T47D (cell line): ENCODE measurements at places on chromosomes 13 and 19.

DNA sequence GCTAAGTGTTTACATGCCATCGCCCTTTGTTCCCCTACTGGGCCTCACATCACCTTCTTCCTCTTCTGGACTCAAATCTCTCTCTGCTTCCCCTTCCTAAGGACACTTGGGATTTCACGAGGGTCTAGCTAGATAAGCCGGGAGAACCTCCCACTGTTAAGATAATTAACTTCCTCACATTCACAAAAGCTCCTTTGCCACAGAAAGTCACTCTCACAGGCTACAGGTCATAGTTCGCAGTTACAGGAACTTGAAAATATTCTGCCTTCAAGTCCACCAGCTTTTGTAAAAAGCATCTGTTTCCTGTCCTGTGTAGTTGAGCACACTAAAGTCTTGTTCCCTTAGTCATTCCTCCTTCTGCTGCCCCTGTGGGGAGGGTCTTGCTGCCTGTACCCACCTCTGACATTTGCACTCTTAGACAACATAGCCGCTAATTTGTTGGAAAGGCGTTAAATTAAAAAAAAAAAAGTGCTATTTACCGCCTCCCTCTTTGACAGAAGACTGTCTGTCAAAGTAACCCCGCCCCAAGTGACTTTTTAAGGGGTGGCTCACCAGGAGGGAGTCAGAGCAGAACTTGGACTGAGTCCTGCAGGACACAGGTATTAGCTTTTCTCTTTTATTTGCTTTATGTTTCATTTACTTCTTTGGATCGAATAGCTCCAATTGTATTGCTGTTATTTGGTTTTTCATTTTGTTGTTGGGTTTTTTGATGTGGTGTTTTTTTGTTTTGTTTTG lies 26.8 kb upstream of the CEACAM21 start:
- DNase-seq, result no peak

- DNase-seq, result no peak
Observed at GRCh38 chr13:104314926-104315535, 1248.8 kb upstream of the SLC10A2 start.

DNA sequence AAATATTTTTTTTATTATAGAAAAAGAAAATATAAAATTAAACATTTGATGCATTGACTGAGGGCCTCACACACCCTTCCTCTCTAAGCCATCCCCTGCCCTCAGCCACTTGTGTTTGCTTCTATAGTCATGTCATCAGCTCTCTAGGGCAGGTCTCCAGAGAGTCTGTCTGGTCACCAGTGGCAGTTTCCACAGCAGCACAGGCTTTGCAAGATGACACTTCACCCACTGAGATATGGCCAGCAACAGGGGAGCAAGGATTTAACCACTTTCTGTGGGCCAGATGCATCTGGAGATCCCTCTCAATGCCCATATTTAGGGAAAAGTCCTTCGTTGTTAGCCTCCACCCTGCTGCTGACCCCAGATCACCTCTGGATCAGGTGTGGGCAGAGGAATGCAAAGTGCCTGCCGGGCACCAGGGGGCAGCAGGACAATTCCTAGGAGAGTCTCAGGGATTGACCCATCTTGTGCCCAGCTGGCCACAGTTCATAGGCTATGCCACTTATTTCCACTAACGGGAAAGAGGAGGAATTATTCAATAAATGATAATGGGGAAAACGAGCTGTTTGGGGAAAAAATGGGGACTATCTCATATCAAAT lies 4.8 kb downstream of the ABCC4 start:
- DNase-seq, result peak; percentile 53

DNA sequence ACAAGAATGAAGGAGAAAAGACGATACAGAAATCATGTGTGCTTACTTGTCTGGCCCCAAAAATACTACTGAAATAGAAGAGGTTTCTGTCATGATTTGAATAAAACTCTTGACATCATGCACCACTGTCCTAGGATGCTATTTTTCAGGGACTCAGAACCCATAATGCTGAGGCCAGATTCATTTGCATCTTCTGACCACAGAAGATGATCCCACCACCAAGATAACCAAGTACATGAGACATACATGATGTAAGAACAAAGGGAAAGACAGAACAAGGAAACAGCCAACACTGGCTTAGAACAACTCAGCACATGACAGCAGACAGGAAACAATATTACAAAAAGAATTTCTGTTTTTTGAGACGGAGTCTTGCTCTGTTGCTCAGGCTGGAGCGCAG lies 2.5 kb downstream of the ZNF552 start:
- peak; percentile 65 for DNase-seq

GRCh38 chr19:41813911-41814310 lies 17.5 kb downstream of the CEACAM3 start:
- DNase-seq, result no peak

DNA sequence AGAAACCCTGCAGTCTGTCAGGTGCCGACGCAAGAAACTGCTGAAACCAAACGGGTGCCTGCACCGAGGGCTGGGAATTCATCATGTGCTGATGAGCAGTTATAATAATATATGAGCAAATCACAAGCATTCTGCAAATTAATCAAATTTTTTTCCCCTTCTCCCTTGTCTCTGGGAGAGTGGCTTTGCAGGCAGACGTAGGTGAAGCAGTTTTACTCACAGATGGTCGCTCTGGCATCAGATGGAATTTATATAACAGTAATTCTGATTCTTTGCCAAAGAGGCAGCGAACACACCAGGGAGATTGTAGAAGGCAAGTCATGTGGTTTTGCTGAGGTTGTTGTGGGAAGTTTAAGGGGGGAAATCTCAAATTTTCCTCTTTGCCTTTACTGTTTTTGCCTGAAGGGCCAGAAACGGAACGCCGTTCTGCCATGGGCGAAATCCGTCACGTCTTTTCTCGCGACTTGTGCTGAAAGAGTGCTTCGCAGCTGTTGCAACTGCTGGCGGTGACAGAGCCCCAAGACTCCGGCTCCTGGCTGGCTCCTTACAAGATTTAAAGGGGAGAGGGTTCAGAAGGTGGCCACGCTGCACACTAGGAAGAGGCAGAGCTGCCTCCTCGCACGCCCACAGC lies 320.1 kb downstream of the ZNF536 start:
- no peak for DNase-seq

GRCh38 chr13:100946588-100946987 lies 272.0 kb upstream of the TMTC4 start:
- DNase-seq, result no peak

DNA sequence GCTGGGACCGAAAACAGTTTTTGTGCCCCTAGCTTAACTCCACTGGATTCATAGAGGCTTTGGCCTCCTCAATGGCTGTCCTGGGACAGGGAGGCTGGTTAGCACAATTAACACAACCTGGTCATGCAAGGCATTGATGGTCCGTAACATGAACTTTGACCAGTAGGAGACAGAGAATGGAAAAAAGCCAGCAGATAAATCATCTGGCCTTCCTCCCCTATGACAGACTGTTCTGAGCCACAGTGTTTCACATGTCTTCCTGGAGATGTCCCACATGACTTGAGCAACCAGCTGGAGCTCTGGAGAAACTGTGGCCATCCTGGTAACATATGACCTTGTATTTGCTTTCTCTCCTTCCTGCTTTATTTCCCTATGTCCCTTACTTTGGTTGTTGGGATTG lies 244.2 kb downstream of the UQCRFS1 start:
- DNase-seq, result no peak

DNA sequence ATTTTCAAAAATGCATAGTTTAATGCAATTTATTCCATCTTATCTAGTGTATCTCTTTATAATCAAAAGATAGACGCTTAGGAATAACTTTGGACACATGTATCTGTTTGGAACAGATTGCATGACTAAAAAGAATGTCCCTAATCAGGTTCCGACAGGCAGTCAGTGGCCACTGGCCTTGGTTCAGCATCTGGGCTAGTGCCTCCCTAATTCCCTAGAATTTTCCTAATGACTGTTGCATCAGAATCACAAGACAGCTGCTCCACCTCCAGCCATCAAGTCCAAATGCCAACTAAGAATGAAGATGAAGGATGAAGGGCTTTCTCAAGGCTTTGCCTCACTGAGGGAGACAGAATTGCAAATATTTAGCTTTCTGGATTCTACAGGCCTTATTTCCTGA lies 173.8 kb downstream of the EFNB2 start:
- no peak for DNase-seq

- DNase-seq, result no peak
Observed at GRCh38 chr13:99659226-99659625, 158.0 kb downstream of the TM9SF2 start.

GRCh38 chr13:46403851-46404732 lies 17.0 kb upstream of the RUBCNL start:
- no peak for DNase-seq

DNA sequence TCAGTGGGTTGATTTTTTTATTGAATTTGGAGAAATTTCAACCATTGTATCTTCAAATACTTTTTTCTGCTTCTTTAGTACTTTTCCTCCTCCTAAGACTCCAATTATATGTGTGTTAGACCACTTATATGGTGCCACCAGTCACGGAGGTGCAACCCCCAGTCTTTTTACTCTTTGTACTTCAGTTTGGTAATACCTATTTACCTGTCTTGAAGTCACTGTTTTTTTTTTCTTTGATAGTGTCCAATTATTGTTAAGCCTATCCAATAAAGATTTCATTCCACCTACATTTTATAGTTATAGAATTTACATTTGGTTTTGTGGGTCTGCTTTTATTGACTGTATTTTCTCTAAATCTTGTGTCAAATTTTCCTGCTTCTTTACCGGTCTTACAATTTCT lies 14.9 kb downstream of the ZNF283 start:
- no peak for DNase-seq

GRCh38 chr19:4229179-4229931 lies at the start of gene EBI3:
Gene EBI3, plus strand, starts transcription at chr19:4229523. Its CDS starts 28 bp downstream, at chr19:4229551.
- no peak for DNase-seq

- DNase-seq, result no peak
Observed at GRCh38 chr13:30192320-30193093, 114.8 kb downstream of the KATNAL1 start.

DNA sequence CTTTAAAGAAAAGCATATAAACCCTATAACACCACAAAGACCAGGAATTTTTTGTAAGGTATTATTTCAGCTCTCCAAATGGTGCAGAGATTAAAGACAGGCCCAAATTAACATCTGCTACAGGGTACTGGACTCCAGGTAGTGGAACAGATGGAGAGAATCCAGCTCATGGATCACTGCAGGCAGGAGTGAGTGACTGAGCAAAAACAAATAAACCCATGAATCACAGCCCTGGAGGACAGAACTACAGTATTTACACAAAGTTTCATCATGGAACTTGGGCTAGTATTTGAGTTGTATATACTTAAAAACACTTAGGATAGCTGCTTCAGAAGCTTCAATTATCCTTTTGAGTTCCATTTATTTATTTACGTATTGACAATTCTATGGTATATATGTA lies 132.8 kb upstream of the SPRY2 start:
- peak; percentile 63 for DNase-seq

GRCh38 chr13:21383090-21383489 lies 76.0 kb downstream of the ZDHHC20 start:
- DNase-seq, result no peak

DNA sequence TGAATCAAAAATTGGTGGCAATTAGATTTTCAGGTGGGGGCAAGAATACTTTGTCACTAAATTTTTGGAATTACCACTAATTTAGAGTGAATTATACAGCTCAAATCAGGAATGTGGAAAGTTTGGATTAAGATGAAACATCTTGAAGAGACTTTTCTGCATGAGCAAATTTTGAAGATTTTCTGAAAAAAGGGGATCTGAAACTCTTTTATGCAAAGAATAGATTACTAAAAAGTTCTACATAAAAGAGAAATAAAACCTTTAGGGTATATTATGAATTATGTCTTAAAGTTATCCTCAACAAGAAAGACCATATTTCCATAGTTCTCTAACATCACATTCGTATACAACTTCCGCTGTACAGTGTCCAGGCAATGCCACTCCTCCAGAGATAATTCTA lies 36.7 kb downstream of the ZNF93 start:
- DNase-seq, result no peak

DNA sequence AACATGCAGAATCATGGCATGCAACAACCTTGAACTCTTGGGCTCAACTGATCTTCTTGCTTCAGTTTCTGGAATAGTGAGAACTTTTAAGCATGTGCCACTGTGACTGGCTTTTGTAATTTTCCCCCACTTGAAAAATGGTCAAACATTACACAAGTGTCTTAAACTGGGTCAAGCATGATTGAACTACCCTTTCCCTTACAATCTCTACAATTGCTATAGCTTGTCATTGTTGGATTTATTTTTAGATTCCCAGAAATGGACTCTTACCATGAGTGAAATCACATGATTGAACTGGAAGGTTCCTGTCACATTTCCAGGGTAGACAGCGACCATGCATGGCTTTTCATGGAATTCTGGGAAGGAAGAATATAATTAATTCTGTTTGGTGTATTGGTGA lies 102.2 kb upstream of the TUBA3C start:
- no peak for DNase-seq

- peak; percentile 33 for DNase-seq
Observed at GRCh38 chr13:21849323-21849722, 178.4 kb downstream of the FGF9 start.

DNA sequence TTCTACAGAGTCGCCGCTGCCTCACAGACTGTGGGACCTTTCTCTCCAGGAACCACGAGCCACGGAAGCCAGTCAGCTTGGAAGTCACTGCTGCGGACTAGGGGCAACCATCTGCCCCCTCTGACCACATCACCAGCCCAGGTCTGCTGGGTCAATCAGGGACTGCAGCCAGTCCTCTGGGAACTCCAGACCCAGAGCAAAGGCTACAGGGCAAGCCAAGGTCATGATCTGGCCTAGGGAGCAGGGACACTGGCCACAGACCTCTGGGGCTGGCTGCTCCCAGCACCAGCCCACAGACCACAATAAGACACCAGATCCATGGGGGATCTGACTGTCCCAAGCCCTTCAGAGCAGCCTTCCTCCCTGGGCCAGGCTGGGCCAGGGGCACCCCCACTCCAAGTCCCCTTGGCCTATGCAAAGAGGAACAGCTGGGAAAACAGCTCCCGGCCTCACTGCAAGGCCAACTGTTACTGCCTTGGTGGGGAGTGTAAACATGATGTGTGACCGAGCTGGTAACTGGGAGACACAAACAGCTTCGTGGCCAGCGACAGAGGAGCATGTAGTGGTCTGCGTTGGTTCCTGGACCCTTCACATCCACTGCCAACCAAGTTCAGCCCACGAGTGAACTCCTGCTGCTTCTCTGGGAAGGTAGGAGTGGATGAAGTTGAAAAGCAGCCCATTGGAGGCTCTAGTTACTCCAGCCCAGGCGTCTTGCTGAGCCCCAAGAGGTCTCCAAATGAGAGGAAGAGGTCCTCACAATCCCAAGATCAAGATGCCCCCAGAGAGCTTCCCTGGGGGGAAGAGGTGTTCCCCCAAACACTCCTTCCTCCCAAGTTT lies 1.5 kb downstream of the AKT2 start:
- no peak for DNase-seq
